ENCODE measurements at places on chromosomes 5 and 9.

- DNase-seq: peak; percentile 93
These were observed 231.6 kb downstream of the SLF1 start for GRCh38 chr5:94849821-94850736.

DNA sequence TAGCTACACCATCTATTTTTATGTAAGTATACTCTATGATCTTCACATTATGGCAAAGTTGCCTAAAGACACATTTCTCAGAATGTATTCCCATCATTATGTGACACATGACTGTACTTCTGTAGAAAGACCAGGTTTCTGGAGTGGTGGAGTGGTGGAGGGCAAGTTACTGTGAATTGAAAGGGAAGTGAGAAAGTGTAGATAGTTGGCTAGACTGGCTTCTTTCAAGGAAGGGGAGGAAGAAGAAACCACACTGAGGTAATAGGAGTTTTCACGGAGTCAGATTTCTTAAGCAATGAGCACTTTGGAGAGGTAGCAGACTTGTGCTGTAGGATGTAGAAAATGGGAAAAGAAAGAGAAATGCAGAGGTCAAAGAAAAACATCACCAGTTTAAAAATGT lies 50.9 kb upstream of the EQTN start:
- no peak for DNase-seq

- peak; percentile 85 for DNase-seq
These were observed 931 bp downstream of the FAM219A start for GRCh38 chr9:34457266-34458012.

- DNase-seq: no peak
These were observed 215.3 kb downstream of the MLLT3 start for GRCh38 chr9:20407013-20407412.

DNA sequence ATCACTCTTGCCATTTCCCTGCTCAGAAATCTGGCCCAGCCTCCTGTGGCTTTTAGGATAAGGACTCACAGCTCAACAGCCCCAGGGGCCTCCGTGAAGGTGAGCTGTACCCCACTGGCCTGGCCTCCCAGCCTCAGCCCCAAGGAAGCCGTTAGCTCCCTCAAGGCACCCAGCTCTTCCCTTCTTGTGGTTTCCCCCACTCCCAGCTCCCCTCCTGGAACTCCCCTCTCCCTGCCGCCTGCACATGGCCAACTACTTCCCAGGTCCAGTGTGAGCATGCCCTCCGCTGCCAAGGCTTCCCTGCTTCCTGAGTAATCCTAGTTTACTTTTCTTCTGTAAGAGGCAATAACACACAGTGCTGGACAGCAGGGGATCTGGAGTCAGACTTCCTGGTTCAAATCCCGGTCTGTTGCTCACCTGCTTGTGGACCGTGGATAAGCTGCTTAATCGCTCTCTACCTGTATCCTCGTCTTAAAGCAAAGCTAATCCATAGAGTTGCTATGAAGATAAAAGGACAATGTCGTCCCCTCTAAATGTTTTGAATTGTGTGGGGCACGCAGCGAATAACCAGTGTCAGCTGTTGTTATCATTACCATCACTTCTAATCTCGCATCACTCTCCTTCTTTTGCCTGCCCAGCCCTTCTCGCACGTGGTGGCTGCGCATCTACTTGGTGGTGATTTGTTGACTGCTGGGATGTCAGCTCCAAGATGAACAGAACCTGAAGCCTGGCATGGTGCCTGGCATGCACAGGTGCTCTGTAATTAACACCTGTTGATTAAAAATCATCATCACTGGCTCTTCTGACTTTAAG lies 86.6 kb downstream of the C5orf15 start:
- DNase-seq: no peak

GRCh38 chr5:34563931-34564709 lies 92.0 kb upstream of the RAI14 start:
- no peak for DNase-seq

DNA sequence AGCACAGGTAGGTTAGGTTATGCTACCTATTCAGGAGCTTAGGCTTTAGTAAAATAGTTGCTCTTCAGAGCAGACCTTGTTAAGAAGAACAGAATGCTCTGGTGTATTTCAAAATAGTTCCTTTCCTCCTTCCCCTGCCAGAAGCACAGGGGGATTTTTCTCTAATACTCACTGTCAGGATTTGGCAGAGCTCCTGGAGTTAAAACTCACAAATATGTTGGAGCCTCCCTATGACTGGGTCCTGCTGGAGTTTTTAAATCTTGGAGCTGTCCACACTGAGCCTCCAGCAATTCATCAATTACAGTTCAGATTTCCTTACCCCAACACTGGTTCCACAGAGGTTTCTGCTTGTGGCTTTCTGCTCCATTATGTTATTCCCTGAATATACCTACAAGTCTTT lies 1233.8 kb upstream of the WWC1 start:
- no peak for DNase-seq

DNA sequence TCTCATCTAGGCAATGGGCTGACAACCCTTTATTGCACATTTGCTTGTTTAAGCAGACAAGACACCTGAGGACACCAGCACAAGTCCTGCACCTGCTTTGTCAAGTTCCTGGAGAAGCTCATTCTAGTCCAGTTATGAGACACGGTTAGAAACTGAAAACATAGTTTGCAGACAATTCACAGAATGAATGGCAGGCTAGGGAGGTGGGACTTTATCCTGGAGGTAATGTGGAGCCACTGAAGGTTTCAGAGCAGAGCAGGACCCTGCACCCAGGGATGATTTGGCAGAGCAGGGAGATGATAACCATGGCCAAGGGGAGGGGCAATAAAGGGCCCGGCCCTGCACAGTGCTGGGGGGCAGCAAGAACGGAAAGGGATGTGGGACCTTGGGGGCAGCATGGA lies 50.7 kb upstream of the SLC25A51 start:
- no peak for DNase-seq

DNA sequence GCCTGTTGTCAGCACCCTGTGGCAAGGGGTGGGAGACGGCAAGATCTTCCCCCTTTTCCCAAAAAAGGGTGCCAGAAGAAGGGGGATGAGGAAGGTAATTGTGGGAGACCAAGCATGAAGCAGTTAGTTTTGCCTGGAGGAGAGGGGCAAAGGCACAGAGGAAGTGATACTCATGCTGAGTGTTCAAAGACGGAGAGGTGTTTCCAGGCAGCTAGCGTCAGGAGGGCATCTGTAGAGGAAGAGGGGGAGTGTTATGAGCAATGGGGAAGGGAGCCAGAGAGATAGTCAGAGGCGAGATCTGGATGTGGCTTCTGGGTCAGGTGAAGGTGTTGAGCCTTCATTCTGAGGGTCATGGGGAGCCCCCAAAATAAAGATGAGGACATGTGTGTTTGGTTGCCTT lies 26.9 kb upstream of the ADAM19 start:
- no peak for DNase-seq

All from spinal cord (tissue), 10 donors.